Activated CD8-positive, alpha-beta memory T cell treated with anti-CD3 and anti-CD28 coated beads, Interleukin-2, amount 10 ng/mL, durations not matched to agents 7 days and 5 days (primary cell): ENCODE measurements at places on chromosomes 12 and 14. TPM values are rescaled to one million over a fixed set of nuclear protein-coding genes. Genes with fewer than 3 reads are reported as not detected.
A peak's percentile ranks its signal among the peaks of the same experiment; 100 is the strongest.

DNA sequence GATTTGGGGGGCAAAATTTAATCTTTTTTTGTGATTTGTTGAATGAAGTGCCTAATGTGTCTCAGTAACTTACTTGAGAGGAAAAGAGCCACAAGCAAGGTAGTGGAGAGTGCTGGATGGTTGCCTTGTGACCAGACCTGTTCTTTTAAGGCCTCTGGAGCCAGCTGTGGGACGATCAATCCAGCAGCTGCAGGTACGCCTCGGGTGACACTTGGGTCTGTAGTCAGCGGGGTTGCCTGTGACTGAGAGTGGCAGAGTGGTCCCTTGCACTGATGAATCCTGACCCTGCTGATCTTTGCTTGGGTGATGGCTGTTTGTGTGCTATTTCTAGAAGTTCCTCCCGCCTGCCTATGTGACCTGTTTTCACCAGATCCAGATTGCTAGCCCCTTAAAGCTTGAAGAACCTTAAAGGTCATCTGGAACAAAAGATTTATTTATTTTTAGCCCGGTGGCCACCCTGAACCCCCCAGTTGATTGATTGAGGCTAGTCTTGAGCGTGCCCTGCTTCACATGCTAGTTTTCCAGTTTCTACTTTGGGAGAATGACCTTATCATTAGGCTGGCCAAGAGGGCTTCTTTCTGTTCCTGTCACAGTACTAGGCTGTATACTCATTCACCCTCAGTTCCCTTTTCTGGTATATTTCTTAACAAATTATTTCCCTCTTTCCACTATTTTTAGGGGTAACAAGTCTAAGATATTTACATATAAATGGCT lies 23.2 kb downstream of the PRKCH start:
- H3K27me3 ChIP-seq: no peaks in the 10 kb centered on the region
- DNase-seq: no peak
- H3K36me3 ChIP-seq: peaks cover 53% of the 10 kb centered on the region
- peak overlapping the region; percentile 90 for H3K27ac ChIP-seq
- H3K4me3 ChIP-seq: peak overlapping the region; percentile 78
- H3K4me1 ChIP-seq: peaks cover 98% of the 10 kb centered on the region

DNA sequence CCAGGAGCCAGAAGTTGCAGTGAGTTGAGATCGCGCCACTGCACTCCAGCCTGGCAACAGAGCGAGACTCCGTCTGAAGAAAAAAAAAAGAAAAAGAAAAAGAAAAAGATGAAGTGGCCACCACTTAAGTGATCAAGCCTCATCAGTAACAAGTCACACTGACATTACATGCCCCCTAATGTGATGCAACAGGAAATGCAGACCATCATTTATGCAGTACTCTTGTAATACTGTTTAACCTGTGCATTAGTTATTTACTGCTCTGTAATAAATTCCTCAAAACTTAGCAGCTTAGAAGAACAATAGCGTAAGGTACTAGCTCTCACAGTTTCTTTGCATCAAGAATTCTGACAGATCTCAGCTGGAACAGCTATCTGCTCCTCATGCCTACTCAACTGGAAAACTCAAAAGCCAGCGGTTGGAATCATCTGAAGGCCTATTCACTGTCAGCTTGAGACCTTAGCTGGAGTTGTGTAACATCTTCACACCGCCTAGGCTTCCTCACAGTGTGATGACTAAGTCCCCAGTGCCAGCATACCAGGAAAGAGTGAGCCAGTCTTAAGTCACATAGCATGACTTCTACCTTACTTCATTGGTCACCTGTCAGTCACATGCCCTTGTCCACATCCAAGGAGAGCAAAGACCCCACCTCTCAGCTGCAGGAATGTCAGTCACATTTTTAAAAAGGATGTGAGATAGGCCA lies 31.5 kb downstream of the EPS8 start:
- H3K27ac ChIP-seq: no peak overlapping the region
- H3K4me3 ChIP-seq: no peak overlapping the region
- no peaks in the 10 kb centered on the region for H3K36me3 ChIP-seq
- no peaks in the 10 kb centered on the region for H3K4me1 ChIP-seq

- no peaks in the 10 kb centered on the region for H3K36me3 ChIP-seq
- no peak overlapping the region for H3K4me3 ChIP-seq
- H3K4me1 ChIP-seq: no peaks in the 10 kb centered on the region
These were observed 840.3 kb downstream of the GALC start for GRCh38 chr14:87152693-87153092.

GRCh38 chr14:83548061-83548839 lies 1981.7 kb upstream of the FLRT2 start:
- DNase-seq: no peak
- H3K4me1 ChIP-seq: no peaks in the 10 kb centered on the region
- no peaks in the 10 kb centered on the region for H3K36me3 ChIP-seq
- no peak overlapping the region for H3K27ac ChIP-seq
- no peaks in the 10 kb centered on the region for H3K27me3 ChIP-seq
- H3K4me3 ChIP-seq: no peak overlapping the region

GRCh38 chr12:16238661-16239060 lies 38.8 kb downstream of the SLC15A5 start:
- no peak overlapping the region for H3K27ac ChIP-seq
- no peaks in the 10 kb centered on the region for H3K27me3 ChIP-seq
- DNase-seq: no peak
- H3K4me1 ChIP-seq: no peaks in the 10 kb centered on the region

GRCh38 chr14:81187832-81188522 lies 32.8 kb downstream of the GTF2A1 start:
- H3K36me3 ChIP-seq: peaks cover 53% of the 10 kb centered on the region
- DNase-seq: no peak
- no peaks in the 10 kb centered on the region for H3K27me3 ChIP-seq
- H3K4me1 ChIP-seq: peaks cover 45% of the 10 kb centered on the region
- no peak overlapping the region for H3K4me3 ChIP-seq

- no peak overlapping the region for H3K27ac ChIP-seq
- no peak for DNase-seq
- H3K4me1 ChIP-seq: peaks cover 4% of the 10 kb centered on the region
- H3K36me3 ChIP-seq: no peaks in the 10 kb centered on the region
- peak overlapping the region; percentile 26 for H3K4me3 ChIP-seq
- peaks cover 26% of the 10 kb centered on the region for H3K27me3 ChIP-seq
These were observed 34.5 kb upstream of the VRK1 start for GRCh38 chr14:96762650-96763049.

GRCh38 chr12:100721169-100721568 lies 73.4 kb upstream of the ANO4 start:
- H3K4me3 ChIP-seq: no peak overlapping the region
- H3K27me3 ChIP-seq: peaks cover 38% of the 10 kb centered on the region
- no peaks in the 10 kb centered on the region for H3K36me3 ChIP-seq
- H3K4me1 ChIP-seq: no peaks in the 10 kb centered on the region
- no peak overlapping the region for H3K27ac ChIP-seq
- no peak for DNase-seq

Gene AQP6
- not detected for total RNA-seq

Gene ANKRD33
- not detected for total RNA-seq

Gene FAM181A
- total RNA-seq: not detected

Gene EMP1
- total RNA-seq: 6.1 TPM

Gene TMEM263
- total RNA-seq: 28.8 TPM

Gene SMCO3
- total RNA-seq: not detected
